ENCODE measurements at places on chromosomes 3 and 15.

GRCh38 chr3:146067048-146067447 lies 93.9 kb downstream of the PLOD2 start:
- DNase-seq = no peak

- DNase-seq = no peak
Observed at GRCh38 chr3:112633757-112634156, 7.2 kb downstream of the CCDC80 start.

GRCh38 chr3:61300006-61300380 lies 48.7 kb upstream of the FHIT start:
- no peak for DNase-seq

GRCh38 chr3:78647726-78648125 lies 1120.1 kb downstream of the ROBO1 start:
- DNase-seq = no peak

- DNase-seq = no peak
Observed at GRCh38 chr15:29568840-29569532, 253.3 kb downstream of the TJP1 start.

DNA sequence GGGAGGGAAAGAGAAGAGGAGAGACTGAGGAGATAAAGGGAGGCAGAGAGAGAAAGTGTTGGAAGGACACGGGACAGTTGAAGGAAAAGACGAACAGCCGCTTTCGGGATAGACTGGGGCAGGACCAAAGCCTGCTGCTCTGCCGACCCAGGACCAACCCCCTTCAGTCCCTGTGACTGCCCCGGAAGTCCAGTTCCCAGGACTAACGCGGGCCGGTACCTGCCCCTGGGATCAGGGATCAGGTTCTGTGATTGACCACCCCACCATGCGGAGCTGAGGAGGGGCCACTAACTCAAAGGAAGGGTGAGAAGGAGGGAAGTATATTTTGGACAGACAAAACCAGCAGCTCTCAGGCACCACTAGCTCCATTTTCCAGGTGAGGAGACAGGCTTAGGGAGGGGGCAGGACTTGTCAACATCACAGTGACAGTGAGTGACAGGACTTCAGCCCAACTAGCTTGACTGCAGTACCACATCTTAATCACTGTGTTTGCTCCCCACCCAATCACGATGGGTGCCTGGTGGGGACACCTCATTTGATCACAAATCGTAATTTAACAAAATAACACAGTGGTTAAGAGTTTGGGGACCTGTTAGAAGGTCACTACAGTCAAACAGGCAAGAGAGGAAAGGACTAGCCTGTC lies 9.8 kb upstream of the EPHB3 start:
- DNase-seq = no peak

DNA sequence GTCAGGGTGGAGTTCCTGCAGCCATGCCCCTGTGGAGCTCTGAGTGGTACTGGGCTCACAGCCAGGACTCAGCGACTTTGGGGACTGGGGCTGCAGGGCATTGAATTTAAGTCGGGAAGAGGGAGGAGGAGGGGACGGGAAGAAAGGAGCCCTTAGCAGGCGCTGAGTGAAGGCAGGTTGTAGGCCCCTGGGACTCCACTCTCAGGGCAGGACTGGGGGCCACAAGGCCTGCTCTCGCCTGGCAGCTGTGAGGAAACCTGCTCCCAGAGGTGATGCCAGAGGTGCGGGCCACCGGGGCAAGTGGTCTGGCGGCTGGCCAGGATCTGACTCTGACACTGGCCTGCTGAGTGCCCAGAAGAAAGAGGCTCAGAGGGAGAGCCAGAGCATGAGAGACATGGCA lies 73.5 kb downstream of the EPHB3 start:
- DNase-seq = no peak

DNA sequence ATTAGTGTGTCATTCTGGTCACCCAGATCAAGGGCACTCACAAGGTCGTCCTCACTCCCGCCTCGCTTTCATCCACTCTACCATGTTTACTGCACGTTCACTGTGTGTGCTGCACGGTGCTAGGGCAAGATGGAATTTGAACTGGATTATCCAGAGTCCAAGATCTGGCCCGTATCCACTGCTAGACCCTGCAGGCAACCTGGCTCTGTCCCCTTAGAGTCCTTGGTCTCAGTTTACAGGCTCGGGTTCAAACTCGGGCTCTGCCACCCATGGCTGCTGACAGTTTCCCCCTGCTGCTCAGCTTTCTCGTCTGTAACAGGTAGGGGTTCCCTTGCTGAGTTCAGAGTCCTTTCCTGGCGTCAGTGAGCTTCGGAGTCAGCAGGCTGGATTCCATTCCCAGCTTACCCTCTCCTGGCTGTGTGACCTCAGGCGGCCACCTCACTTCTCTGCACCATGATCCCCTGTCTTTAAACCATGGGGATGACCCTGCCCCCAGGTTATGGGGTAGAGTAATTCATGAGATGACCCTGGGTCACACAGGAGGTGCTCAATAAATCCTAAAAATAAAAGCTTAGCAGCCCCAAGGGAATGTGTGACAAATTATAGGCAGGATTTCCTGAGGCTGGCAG lies 79.6 kb upstream of the SLC6A6 start:
- DNase-seq = no peak

GRCh38 chr15:66850078-66850991 lies 148.3 kb downstream of the SMAD6 start:
- DNase-seq = no peak

DNA sequence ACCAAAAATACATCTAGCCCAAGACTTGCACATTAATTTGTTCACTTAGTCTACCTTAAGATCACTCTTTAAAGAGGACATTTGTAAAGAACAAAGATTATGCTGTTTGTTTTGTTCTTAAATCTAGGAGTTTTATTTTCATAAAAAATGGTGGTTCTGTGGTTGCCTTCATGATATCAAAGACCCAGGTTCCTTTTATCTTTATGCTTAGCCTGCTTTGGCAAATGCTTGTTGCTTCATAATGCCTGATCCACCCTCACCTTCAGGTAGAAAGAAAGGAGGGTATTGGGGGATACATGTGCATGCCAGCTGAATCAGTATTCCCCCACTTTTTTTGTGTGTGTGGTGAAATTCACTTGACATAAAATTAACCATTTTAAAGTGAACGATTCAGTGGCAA lies 48.5 kb downstream of the GTF2E1 start:
- no peak for DNase-seq

DNA sequence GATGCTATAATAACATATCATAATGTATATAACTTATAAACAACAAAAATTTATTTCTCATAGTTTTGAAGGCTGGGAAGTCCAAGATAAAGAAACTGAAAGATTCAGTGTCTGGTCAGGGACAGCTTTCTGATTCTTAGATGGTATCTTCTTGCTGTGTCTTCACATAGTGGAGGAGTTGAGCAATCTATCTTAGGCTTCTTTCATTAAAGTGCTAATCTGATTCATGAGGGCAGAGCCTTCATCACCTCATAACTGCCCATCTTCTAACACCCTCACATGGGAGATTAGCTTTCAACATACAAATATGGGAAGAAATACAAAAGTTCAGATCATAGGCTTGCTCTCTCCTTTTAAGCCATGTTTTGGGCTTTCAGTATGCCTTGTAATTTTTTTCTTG lies 774.8 kb upstream of the EPHA6 start:
- DNase-seq = no peak

GRCh38 chr15:68834346-68834745 lies 13.7 kb upstream of the ANP32A start:
- no peak for DNase-seq

- no peak for DNase-seq
Observed at GRCh38 chr3:29755416-29755815, 474.5 kb downstream of the RBMS3 start.

DNA sequence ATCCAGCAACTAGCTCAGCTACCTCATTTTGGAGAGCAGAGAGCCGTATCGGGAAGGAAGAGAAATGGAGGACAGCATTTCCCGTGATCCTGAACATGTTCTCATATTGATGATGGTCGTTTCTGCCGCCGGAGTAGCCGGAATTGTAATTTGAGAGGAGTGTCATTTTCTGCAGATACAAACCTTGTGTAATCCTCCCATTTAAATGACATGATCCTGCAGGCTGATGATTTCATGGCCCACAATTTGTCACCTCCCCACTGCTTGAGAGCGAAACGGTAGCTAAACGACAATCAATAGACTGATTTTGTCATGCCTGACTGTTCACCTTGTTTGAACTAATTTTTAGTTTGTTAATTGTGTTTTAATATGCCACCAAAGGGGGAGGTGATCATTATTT lies 126.5 kb upstream of the CNTN6 start:
- DNase-seq = no peak

- no peak for DNase-seq
Observed at GRCh38 chr3:88005066-88005465, 53.7 kb downstream of the CGGBP1 start.

DNA sequence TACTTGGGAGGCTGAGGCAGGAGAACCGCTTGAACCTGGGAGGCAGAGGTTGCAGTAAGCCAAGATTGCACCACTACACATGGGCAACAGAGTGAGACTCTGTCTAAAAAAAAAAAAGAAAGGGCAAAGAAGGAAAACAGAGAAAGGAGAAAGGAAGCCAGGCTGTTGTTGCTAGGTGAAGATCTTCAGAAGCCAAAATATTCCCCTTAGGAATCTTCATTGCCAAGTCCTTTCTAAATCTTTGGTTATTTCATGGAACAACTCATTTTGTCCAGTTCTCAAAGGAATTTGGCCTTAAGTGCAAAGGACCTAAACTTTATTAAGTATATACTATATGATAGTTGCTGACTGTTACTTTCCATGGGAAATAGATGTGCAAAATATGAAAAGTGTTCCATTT lies 59.2 kb upstream of the OSBPL11 start:
- DNase-seq = no peak

GRCh38 chr3:50356553-50356952 lies 2.8 kb downstream of the TMEM115 start:
- DNase-seq = no peak

DNA sequence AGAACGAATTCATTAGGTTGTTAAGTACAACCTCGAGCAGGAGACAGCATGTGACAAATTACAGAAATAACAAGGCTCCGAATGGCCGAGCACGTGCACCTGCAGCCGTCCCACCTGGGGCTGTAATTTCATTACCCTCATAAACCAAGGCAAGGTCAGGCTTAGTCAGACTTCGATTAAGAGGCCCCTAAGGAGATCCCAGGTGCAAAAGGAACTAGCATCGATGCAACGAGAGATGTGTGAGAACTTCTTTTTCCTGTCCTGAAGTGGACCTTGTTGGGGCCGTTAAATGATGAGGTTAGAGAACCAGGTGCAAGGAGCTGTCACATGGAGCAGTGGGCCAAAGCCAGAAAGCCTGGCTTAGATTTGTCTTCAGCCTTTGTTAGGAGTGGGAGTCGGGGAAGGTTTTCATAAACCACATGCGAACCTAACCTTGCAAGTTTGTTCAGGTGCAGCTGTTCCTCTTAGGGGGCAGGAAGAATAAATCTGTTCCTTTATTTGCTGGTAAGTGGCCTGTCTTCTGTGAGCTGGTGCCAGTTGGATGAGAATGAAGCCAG lies 559.9 kb upstream of the MCTP2 start:
- no peak for DNase-seq

GRCh38 chr15:57235873-57236272 lies 140.4 kb upstream of the CGNL1 start:
- DNase-seq = no peak

GRCh38 chr15:34304613-34305012 lies 33.0 kb downstream of the SLC12A6 start:
- DNase-seq = no peak

- DNase-seq = no peak
Observed at GRCh38 chr3:71554649-71555048, 28.9 kb downstream of the FOXP1 start.

DNA sequence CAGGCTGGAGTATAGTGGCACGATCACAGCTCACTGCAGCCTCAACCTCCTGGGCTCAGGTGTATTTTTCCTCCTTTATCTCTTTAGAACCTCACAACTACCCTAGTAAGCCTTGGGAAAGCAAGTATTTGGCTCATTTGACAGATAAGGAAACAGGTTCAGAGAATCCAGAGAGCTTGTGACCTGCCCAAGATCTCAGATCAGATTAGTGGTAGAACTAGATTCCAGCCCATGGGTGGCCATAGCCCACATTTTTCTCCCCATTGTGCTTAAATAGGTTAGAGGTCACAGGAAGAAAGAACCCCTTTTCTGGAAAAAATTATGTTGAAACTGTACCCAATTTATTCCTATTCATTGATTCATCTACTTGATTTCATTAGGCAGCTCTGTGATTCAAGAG lies 64.3 kb downstream of the TSC22D2 start:
- no peak for DNase-seq

DNA sequence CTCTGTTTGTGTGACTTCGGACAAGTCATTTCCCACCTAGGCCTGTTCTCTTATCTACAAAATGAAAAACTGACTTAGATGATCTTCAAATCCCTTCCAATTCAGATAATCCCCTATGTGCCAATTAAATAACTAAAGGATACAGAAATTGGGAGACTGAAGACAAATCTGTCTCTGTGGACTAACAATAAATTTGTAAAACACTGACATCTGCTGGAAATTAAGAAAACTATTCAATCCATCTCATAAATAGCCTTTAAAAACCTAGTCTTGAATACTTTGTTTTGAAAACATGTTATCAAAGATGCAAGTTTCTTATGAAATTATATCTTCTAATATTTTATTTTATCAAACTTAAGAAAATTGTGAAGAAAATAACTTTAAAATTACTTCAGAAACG lies 38.3 kb downstream of the MTHFS start:
- DNase-seq = no peak

DNA sequence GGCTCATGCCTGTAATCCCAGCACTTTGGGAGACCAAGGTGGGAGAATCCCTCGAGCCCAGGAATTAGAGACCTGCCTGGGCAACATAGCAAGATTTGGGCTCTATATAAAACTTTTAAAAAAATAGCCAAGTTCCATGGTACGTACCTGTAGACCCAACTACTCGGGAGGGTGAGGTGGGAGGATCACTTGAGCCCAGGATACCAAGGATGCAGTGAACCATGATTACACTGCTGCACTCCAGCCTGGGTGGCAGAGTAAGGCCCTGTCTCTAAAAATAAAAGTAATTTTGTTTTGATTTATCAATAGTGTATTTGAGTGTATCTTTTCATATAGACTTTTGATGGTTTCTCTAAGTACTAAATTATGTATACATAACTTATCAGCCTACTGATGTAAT lies 63.1 kb downstream of the LSM3 start:
- no peak for DNase-seq

GRCh38 chr15:101723171-101723873 lies 951 bp downstream of the TARS3 start:
- DNase-seq = no peak

- no peak for DNase-seq
Observed at GRCh38 chr3:117405359-117405758, 695.8 kb downstream of the TUSC7 start.

GRCh38 chr3:47578119-47578632 lies 489 bp downstream of the CSPG5 start:
- no peak for DNase-seq

All from stimulated activated CD8-positive, alpha-beta memory T cell treated with anti-CD3 and anti-CD28 coated beads, Interleukin-15, amount 100 ng/mL, for 24 hours (primary cell).